ENCODE measurements at places on chromosomes 6 and 20.

GRCh38 chr6:3752531-3753227 lies 1.2 kb upstream of the PXDC1 start:
- DNase-seq: no peak

DNA sequence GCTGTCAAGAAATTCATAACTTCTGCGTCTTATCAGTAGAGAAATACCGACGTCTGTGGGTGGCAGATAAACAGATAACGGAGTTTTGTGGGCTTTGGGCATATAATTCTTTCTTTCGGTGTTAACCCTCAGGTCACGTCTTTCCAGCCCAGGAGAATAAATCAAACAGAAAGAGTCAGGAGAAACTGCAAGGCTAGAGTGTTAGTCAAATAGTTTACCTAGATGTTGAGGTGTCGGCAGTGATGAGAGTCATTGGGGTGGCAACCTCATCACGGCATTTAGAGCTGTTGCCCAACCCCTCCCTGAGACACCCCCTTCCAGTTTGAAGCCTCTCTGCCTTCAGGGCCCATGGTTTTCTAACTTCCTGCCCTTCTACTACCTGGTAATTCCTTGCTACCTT lies 49.5 kb downstream of the ADTRP start:
- DNase-seq: no peak

- no peak for DNase-seq
These were observed 34.2 kb downstream of the RBM38 start for GRCh38 chr20:57425150-57426013.

DNA sequence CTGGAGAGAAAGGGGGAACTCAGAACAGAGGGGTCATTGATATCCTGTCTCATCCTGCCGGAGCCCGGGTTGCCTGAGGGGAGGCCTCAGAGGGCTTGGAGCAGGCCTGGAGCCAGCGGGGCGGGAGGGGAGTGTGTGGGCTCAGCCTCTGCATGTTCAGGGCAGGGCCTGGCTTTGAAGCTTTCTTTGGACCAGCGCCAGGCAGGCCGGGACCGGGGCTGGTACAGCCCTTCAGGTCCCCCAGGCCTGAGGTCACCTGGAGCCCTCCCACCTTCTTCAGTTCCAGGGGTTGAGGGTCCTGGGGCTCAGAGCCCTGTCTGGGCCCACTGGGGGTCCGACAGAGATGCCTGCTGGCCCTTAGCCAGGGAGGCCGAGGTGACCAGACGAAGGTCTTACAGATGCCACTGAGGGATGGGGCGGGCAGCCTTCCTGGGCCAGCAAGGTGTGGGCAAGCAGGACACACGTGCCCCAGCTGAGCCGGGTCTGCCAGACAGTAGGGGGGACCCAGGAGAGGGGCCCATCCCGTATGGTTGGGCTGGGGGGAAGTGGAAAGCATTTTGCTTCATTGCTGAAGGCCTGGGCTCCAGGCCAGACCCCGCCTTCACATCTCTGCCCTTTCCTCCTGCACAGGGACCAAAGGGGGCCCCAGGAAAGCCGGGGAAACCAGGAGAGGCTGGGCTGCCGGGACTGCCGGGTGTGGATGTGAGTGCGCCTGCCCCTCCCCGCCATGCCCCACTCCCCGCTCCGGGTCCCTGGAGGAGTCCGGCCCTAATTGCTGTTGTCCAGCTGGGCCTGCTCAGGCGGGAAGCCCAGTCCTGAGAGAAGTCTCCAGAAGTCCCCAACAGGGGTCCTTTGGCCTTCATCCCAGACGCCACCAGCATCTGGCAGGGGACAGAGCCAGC lies 2.0 kb downstream of the COL9A3 start:
- DNase-seq: no peak

DNA sequence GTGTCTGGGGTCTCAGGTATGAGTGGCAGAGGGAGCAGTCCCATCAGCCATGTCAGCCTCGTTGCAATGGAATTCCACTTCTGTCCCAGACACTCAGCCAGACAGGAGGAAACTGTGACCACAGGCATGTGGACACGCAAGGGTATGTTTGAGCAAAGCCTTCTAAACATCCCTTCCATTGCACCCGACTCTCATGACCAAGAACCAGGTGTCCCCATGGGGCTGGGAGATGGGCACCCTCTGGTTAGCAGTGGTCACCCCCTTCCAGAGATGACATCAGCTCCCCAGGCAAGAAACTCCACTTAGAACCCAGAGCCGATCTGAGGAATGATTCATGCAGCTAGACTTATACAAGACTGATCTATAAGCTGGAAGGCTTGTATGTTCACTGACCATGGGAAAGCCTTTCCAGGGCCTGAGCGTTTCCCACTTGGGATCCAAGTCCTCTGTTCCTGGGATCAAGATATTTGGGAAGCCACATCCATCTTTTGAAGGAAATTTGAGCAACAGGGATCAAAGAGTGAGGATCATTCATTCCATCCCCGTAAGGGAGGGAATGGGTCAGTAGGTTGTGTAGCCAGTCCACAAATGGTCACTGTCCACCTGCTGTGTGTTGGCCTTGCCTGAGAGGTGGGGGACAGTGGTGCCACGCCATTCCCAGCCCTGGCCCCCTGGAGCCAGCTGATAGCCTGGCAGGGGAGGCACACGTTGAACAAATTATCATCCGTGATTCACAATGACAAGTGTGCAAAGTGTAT lies 3.9 kb upstream of the MRGBP start:
- DNase-seq: no peak

DNA sequence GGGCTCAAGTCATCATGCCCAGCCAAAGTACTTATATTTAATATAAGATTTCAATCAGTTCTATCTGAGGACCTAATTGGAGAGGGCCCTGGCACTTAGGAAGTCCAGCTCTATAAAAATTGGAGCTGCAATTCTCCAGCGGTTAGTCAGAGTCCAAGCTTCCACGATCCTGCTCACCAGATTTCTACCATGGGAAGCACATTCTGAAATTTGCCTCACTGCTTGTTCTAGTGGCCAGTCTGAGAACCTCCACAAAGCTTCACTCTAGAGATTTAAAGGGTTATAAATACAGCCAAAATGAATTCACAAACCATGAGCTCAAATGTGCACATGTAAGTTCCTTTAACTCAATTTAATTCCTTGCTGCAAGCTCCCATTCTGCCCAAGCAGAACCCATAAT lies 33.5 kb downstream of the PNLDC1 start:
- peak; percentile 15 for DNase-seq

DNA sequence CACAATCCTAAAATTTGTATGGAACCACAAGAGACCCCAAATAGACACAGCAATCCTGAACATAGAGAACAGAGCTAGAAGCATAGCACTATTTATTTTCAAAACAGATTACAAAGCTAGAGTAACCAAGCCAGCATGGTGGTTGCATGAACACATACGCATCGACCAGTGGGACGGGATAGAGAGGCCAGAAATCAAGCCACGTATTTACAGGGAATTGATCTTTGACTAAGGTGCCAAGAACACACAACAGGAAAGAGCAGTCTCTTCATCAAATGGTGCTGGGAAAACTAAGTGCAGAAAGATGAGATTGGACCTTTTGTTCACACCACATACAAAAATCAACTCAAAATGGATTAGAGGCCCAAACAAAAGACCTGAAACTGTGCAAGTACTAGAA lies 21.1 kb downstream of the TTLL2 start:
- DNase-seq: no peak

- no peak for DNase-seq
These were observed 881 bp downstream of the SFT2D1 start for GRCh38 chr6:166341464-166341863.

DNA sequence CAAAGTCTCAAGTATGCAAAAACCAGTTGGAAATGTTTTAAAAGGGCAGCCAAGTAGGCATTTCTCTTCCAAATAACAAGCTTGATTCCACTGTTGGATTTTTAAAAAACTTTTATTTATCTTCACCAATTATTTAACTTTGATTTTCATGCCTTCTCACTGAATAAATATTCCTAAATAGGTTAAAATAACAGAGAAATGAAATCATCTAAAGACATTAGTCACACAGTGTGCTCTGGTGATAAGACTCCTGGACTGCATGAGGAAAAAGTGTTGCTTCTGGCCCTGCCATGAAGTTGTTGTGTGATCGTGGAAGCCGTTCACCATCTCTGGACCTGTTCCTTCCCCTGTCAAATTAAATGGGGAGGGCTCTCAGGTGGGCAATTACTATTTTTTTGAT lies 33.8 kb upstream of the IGF2R start:
- no peak for DNase-seq

- no peak for DNase-seq
These were observed 143.6 kb downstream of the VEGFA start for GRCh38 chr6:43913375-43914271.

DNA sequence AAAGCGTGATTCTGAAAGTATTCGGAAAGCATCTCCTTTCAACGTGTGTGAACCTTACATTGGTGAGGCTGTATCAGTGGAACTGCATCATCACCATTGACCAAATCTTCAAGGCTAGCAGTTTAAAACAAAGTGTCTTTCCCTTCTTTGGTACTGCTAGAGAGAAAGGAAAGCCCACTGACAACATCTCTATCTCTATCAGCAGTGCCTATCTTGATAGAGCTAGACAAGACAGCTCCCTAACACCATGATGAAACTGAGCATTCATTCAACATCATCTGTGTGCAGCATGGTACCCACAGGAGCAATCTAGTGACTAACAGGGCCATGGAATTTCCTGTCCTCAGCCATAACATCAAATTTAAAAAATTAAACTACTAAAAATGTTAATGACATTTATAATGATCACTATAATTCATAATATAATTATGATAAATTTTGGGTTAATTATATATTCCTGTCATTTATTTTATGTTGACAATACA lies 31.5 kb upstream of the EDN1 start:
- DNase-seq: no peak

- DNase-seq: no peak
These were observed 40.2 kb upstream of the NEDD9 start for GRCh38 chr6:11272491-11273192.

- no peak for DNase-seq
These were observed 1076.4 kb downstream of the HACE1 start for GRCh38 chr6:103783329-103783728.

DNA sequence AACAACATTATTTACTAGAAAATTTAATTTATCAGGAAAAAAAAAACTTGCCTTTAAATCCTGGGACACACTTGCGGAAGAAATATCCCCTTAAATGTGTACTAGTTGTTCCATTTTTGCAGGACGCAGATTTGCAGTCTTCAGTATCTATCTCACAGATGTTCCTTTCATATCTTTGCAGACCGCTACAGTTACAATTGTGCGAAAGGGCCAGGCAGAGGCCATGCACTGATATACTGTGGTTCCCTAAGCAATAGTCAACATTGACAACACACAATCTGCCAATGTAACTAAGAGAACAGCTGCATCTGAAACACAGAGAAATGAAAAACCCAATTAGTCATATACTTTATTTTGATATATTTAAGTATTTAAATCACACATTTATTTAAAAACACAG lies 411.2 kb downstream of the EYS start:
- DNase-seq: no peak

DNA sequence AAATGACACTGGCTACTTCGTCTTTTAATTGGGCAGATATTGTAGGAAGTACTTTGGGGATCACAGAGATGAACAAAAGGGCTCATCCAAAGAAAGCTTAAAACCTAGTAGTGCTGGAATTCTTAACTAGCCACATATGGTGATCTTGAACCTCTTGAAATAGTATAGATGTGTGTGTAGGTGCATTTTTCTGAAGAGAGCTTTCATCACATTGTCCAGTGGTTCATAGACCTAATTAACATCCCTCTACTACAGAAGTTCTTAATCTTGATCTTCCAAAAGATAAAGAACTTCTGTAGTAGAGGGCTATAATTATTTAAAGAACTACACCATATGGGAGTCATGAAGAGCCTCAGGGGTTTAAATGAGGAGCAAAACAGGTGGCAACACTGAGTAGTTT lies 2.3 kb upstream of the PRIM2 start:
- DNase-seq: no peak

- no peak for DNase-seq
These were observed 28.6 kb downstream of the XPO5 start for GRCh38 chr6:43547222-43547621.

DNA sequence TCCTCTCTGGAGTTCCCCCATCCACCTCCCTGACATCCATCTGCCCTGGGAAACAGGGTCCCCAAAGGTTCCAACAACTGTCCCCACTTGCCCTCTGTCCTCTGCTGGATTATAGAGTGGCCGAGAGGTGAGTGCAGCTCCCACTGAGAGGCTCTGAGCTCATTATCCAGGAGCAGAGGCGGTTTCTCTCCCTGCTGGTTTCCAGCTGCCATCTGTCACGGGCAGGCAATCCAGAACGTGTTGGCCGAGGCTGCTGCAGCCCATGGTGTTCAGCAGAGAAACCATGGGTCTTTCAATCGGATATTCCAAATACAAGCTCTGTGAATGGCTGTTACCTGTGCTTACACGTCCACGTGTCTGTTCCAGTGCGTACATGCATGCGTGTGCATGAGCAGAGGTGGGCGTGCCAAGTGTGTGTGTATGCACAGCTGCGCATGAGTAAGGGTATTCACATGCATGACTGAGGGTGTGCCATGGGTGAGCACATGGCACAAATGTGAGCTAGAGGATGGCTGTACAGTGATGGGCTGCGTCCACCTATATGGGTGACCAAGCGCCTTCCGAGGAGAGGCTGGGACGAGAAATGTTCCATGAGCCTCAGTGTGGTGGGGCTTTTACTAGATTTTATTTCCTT lies 183.7 kb upstream of the PMEPA1 start:
- no peak for DNase-seq

DNA sequence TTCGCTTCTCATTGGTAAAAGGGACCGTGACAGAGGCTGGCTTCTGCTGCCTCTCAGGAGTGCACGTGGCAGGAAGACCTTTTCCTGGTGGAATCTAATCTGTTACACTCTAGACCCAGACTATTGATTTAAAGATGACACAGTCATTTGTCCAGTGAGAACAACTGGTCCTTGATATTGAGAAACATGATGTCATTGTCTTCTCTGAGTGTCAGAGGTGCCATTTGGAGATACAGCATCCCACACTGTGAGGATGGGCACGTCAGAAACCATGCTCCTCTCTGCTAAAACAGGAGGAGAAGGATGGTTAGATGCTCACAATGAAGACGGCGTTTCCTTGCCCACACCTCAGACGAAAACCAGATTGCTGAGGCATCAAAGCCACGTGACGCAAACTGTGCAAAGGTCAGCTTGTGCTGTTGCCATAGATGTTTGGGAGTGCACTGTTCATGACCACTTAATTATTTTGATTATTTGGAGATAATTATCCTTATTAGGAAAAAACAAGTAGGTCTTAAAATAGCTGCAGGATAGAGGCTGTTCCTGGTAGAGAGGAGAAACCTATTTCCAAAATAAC lies 169.0 kb downstream of the SMOC2 start:
- no peak for DNase-seq

DNA sequence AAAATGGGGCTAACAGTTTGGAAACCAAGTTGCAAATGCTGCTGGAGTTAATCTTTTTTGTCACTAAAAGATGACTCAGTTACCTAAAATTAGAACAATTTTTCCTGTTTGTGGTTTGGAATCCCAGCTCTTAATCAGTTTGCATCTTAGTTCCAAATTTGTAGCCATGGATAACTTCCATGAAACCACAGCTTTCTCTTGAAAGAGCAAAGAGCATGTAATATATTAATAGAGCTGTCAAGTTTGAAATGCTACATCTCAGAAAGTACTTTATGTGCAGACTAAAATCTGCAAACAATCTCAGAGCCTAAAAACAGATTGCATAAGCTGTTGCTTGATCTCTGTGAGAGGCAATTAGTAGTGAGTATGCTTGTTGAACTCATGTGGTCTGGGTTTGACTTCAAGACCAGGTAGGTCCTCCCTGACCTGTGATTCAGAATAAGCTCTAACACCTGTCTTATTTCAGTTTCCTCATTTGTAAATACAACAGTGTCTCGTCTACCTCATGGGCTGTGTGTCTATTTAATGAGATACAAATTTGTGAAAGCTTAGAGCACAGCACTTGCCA lies 23.5 kb downstream of the DHX35 start:
- peak; percentile 37 for DNase-seq
